ENCODE measurements at places on chromosomes 5 and 9.

- no peak for DNase-seq
Observed at GRCh38 chr5:20680718-20681302, 692.8 kb upstream of the CDH18 start.

DNA sequence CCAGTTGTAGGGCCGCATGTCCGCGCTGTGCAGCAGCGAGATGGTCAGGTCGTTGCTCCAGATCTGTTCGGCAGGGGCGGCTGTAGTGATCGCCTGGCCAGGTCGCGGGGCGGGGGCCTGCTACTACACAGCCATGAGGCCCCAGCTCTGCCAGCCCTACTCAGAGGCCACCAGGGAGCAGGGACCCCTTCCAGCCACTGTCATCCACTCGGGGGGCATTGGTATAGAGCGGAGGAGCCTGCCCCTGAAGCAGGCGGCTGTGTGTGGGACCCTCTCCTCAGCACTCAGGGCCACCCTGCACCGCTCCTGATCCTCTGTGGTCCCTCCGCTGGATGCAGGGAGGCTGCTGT lies 1.7 kb downstream of the FBXW5 start:
- DNase-seq, result no peak

GRCh38 chr5:67806654-67807438 lies 408.7 kb upstream of the PIK3R1 start:
- no peak for DNase-seq

DNA sequence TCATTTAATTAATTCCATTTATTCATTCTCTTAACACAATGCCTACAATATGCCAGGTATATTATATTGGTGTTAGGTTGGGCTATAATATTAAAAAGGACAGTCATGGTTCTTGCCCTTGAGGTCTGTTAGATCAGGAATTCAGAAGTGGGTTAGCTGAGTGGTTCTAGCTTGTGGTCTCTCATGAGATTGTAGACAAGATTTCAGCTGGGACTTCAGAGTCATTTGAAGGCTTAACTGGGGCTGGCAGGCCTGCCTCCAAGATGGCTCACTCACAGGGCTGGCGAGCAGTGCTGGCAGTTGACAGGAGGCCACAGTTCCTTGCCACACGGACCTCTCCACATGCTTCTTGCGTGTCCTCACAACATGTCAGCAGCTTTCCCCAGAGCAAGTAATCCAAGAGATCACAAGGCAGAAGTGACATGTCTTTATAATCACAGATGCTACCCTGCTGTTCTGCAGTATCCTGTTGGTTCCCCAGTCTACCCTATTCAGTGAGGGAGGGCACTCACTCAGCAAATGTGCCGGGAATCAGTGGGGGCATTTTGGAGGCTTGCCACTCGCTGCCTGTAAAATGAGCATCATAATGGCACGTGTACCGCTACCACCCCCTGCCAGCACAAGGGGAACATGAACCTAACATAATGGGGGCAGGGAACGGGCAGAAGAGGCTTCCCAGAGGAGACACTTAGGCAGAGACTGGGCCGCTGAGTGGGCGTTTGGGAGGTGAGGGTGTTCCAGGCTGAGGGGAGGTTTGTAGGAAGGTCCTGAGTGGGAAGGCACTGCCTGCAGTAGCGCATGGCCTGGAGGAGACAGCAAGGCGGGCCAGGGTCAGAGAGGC lies 70.0 kb downstream of the EXOSC2 start:
- no peak for DNase-seq

GRCh38 chr9:77018969-77019235 lies 553 bp upstream of the FOXB2 start:
- DNase-seq, result no peak

DNA sequence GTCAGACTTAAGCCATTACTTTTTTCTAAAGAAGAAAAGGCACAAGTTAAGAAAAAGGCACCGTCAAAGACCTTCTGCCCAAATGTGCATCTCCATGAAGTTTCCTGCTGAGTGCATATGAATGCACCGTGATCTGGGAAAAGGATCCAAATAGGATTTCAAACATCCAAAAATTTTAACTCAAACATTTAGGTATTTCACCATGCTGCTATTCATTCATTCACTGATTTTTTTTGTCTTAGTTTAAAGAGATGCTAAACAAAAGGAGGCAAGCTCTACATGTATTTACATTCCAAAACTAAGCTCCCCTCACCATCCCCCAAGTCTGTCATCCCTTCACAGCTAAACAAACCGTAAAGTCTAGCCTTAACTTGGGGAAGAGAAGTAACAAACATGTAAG lies 291.9 kb downstream of the ARL15 start:
- DNase-seq, result no peak

GRCh38 chr9:107749787-107750444 lies 260.3 kb upstream of the KLF4 start:
- DNase-seq, result no peak

DNA sequence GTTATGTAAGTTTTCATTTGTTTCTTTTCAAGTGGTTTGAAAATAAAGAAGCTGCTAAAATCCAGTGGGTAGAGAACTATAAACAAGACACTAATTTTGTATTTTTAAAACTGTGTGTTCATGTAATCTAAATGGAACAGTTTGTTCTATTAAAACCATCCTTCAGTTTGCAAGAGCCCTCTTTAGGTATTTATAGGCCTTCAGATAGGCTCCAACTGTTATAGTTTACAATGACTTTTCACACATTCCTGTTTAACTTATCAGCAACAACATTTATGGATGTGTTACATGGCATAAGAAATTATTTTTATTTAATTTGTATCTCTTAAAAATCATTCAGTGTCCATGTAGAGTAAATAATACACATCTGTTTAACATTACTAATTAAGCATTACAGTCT lies 126.7 kb upstream of the SLCO6A1 start:
- DNase-seq, result no peak

DNA sequence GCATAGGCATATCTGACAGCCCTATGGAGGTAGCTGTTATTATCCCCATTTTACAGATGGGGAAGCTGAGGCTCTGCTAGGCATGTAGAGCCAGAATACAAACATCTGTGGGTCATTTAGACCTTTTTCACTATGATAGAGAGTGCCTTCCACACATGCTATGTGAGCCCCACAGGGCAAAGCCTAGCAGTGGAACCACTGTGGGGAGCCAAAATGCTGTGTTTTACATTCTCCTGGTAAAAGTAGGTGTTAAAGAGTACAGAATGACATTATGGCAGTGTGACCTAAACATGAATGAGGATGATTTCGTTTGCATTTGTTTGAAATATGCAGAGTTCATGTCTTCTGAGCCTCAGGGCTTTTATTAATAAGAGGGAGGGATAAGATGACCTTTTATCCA lies 265.2 kb downstream of the MAST4 start:
- no peak for DNase-seq

GRCh38 chr9:86077276-86077675 lies 22.1 kb downstream of the GOLM1 start:
- DNase-seq, result no peak

DNA sequence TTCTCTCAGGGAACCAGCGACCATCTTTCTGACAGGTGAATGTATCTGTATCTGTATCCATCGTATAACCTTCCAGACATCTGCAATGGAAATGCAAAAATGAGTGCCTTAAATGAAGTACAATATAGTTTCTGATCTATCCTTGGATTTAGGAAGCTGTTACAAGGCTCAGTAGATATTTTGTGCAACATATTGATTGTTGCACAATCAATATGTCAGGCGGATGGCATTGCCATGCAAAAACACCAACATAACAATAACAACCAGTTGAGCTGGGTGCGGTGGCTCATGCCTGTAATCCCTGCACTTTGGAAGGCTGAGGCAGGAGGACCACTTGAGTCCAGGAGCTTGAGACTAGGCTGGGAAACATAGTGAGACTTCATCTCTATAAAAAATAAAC lies 66.8 kb upstream of the TXNDC8 start:
- DNase-seq, result no peak

DNA sequence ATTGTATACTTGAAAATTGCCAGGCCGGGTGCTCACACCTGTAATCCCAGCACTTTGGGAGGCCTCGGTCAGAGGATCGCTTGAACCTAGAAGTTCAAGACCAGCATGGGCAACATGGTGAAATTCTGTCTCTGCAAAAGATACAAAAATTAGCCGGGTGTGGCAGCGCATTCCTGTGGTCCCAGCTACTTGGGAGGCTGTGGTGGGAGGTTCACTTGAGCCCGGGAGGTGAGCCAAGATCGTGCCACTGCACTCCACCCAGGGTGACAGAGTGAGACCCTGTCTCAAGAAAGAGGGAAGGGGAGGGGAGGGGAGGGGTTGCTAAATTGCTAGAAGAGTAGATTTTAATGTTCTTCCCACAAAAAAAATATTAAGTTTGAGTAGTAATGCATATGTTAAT lies 53.2 kb downstream of the FNBP1 start:
- no peak for DNase-seq

DNA sequence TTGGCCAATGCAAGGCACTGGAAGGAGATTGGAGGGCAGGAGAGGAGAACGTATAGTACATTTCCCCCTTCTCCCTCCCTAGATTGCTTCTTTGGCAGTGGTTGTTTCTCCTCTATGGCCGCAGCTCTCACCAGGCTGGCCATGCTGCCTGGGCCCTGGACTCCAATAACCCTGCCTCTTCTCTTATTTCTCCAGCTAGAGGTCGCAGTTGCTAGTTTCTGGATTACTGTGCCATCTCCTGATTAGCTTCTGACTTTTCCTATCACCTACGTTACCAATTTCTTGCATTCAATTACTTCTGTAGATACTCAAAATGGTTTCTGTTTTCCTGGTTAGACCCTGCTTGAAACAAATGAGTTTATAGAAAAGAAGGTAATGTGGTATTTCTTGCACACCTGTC lies 2.4 kb upstream of the MACIR start:
- DNase-seq, result no peak

DNA sequence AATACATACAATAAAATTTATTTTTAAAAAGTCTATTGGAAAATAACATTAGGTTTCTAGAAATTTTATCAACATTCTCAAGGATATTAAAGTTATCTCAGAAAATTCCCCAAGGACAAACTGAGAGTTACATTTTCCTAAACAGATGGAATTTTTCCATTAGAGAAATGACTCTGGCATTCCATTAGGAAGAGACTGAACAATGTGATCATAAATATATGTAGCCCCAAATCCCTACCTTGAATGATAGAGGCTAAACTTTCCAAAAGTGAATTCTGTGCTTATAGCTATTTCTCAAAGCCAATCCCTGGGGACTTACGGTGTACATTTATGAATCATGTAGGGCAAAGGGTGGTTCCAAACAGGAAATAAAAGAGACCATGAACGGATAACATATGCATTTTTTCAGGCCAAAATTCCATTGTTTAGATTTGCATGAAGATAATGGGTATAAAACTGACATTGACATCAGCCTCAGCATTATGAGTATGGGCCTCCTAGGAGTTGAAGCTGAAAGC lies 1181.0 kb upstream of the DMAC1 start:
- DNase-seq, result no peak

GRCh38 chr9:20319641-20320337 lies 302.5 kb downstream of the MLLT3 start:
- peak; percentile 24 for DNase-seq

DNA sequence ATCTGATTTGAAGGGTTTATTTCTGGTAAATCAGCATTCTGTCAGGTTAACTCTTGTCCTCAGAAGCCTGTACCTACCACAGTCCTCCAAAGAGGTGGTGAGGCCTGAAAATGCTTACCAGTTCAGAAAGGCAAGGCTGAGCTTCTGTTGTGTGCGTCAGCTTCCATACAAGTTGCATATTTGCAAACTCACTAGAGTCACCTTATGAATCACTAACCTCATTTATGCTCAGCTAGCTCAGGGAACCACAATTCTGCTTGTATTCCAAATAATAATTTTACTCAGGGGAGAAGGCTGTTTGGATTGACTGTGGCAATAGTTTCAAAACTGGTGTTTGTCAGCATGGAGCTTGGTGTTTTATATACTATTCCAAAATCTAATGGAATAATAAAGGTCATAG lies 355.1 kb upstream of the RFX3 start:
- no peak for DNase-seq

DNA sequence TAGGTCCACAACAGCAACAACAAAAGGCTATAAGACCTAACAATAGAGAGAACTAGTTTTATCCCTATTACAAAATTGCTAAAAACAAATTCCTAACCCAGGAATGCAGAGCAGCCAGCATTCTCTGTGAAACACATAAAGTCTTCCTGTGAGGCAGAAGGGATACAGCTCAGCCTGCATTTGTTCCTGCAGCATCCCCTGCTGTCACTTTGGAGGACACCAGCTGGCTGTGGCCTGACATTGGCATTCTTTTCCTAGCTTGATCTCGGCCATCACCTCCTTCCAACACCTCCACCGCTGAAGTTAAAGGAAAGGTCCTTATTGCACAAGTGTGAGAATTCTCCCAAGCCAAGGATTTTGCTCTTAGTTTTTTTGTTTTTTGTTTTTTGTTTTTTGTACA lies 186.1 kb downstream of the SNCAIP start:
- DNase-seq, result no peak

GRCh38 chr5:153719324-153719723 lies 228.9 kb downstream of the GRIA1 start:
- no peak for DNase-seq

- DNase-seq, result no peak
Observed at GRCh38 chr9:129506892-129507291, 114.0 kb downstream of the C9orf50 start.

GRCh38 chr5:74603376-74603775 lies 37.2 kb downstream of the ENC1 start:
- no peak for DNase-seq

DNA sequence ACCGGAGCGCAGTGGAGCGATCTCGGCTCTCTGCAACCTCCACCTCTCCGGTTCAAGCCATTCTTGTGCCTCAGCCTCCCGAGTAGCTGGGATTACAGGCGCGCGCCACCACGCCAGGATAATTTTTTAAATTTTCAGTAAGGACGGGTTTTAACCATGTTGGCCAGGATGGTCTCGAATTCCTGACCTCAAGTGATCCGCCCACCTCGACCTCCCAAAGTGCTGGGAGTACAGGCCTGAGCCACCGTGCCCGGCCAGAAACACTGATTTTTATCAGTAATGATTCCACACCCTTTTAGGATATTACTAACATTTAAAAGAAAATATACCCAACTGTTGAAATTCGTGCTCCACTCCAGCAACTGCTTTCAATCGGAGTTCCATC lies 464 bp upstream of the FAM151B start:
- no peak for DNase-seq

DNA sequence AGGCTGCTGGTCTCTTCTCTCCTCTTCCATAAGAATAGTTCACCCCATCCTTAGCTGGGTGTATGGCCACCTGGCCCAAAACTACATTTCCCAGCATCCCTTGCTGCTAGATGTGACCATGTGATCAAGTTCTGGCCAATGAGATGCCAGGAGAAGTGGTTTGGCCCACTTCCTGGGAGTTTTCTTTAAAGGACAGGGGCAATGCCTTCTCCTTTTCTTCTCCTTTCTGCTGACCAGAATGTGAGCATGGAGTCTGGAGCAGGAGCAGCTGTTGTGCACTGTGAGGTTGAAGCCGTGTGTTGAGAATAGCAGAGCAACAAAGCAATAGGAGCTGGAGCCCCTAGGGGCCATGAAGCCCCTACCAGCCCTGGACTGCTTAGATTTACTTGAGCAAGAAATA lies 36.8 kb downstream of the C9orf50 start:
- peak; percentile 44 for DNase-seq

DNA sequence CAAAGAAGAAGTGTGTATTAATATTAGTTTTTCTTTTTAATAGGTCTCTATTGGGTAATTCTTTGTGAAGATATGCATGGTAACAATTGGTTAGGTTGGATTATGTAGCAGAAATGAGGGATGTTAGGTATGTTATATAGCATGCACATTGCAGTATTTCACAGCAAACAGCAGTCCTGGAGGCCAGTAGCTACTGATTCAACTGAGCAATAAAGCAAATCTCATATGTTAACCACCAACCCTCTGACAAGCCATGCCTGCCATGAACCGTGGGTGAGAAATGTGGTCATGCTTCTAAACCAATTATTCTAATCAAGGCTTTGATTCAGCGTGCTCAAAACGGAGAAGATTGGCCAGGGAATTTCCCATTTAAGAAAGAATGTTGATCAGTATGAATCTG lies 313.0 kb upstream of the CDH6 start:
- DNase-seq, result no peak
